Stomach (tissue), 19 donors: ENCODE measurements at places on chromosomes 16 and 17. TPM values are rescaled to one million over a fixed set of nuclear protein-coding genes. Genes with fewer than 3 reads are reported as not detected.

RRAD gene
- 1.0 TPM for total RNA-seq

TMEM88 gene
- 3.5 TPM for total RNA-seq

CLEC19A gene
- 0.37 TPM for total RNA-seq

GH2 gene
- total RNA-seq = not detected

CUEDC1 gene
- total RNA-seq = 10.5 TPM

MAP2K6 gene
- total RNA-seq = 12.9 TPM

SCGB1C2 gene
- total RNA-seq = not detected

KIF18B gene
- 0.92 TPM for total RNA-seq

ATP2A3 gene
- total RNA-seq = 49.4 TPM

PDILT gene
- 34.8 TPM for total RNA-seq
